Right lung (tissue), 10 donors: ENCODE measurements at places on chromosomes 1 and 21. TPM values are rescaled to one million over a fixed set of nuclear protein-coding genes. Genes with fewer than 3 reads are reported as not detected.

The PLD5 gene
- polyA plus RNA-seq = 0.40 TPM

The SLAMF7 gene
- 0.74 TPM for polyA plus RNA-seq

The CDK18 gene
- polyA plus RNA-seq = 16.2 TPM

The VASH2 gene
- 34.8 TPM for polyA plus RNA-seq

The ATP1A2 gene
- 15.2 TPM for polyA plus RNA-seq

The F5 gene
- polyA plus RNA-seq = 0.40 TPM

The ENAH gene
- 238 TPM for polyA plus RNA-seq

The ERO1B gene
- 10.7 TPM for polyA plus RNA-seq

- peak; percentile 8 for DNase-seq
Observed at GRCh38 chr1:52955129-52955970, 28.3 kb downstream of the SCP2 start.

DNA sequence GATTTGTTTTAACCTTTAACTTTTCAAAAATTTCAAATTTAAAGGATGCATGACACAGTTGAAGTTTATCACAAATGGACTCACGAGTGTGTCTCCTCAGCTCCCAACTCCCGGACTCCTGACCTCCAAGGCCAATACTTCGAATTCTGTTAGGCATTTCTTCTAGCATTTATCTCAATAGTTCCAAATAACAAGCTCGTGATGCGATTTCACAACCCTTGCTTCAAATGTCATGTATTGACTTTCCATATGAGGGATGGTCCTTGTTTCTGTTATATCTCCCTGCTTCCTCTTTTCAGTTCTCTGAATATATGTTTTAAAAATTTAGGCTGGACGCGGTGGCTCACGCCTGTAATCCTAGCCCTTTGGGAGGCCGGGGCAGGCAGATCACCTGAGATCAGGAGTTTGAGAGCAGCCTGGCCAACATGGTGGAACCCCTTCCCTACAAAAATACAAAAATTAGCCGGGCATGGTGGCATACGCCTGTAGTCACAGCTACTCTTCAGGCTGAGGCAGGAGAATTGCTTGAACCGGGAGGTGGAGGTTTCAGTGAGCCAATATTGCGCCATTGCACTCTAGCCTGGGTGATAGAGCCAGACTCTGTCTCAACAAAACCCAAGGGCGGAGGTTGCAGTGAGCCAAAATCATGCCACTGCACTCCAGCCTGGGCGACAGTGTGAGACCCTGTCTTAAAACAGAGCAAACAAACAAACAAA is 52.0 kb upstream of the TINAGL1 start:
- DNase-seq = no peak

- DNase-seq = no peak
Observed at GRCh38 chr1:31804098-31804497, 11.7 kb downstream of the SPOCD1 start.

- no peak for DNase-seq
Observed at GRCh38 chr1:21362096-21362495, 71.8 kb upstream of the ECE1 start.

DNA sequence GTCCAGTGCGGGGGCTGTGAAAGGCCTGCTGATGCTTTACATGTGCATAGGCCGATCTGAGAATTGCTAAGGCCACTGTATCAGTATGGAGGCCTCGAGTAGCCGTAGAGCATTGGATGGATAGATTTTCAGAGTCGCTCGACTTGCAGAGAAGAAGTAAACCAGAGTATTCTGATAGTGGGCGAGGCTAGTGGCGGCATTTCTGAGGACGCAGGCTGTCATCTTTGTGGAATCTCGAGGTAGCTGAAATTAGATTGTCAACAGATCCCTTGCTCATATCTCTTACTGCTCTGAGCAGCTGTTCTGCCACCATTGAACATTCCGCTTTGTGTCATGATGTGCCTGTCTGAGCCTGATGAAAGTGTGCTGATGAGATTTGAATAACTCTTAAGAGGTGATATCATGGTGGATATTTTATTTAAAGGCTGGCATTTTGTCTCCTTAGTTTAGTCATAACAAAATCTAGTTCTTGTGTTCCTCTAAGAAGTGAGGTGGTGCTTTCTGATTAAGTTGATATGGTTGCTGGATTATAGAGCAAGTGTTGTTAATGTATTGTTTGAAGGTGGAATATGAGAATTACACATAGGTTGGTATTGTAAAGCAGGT is 1.5 kb downstream of the KIF1B start:
- DNase-seq = peak; percentile 18

DNA sequence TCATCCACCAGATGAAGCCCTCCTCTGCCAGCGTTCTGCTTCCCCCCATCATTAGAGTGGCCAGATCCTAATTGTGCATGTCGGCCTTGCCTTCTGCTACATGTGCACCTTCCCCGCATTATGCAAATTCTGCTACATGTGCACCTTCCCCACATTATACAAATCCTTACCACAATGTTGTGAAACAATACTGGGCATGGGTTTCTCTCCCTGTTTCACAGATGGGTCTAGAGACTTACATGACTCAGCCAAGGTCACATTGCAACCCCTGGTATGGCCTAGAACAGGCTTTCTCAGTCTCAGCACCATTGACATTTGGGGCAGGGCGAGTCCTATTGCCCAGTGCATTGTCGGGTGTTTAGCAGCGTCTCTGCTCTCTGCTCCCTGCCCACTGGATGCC is 1.0 kb upstream of the CELA2A start:
- DNase-seq = no peak

DNA sequence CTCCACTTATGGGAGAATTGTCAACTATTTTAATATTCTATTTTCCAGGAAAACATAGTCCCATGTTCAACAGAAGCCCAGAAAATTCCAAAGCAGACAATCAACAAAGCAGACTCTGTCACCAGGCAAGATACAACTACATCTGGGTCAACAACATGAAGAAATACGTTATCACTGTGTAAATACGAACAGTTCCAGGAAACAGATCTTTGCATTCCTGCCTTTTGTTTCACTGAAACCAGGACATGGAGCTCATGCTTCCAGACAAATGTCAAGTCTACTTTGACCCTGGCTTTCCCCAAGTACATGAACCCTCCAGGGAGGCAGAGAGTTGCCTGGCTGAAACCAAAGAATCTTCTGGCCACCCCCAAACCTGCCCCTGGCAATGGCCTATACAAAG is 106.7 kb downstream of the SETD4 start:
- DNase-seq = no peak

DNA sequence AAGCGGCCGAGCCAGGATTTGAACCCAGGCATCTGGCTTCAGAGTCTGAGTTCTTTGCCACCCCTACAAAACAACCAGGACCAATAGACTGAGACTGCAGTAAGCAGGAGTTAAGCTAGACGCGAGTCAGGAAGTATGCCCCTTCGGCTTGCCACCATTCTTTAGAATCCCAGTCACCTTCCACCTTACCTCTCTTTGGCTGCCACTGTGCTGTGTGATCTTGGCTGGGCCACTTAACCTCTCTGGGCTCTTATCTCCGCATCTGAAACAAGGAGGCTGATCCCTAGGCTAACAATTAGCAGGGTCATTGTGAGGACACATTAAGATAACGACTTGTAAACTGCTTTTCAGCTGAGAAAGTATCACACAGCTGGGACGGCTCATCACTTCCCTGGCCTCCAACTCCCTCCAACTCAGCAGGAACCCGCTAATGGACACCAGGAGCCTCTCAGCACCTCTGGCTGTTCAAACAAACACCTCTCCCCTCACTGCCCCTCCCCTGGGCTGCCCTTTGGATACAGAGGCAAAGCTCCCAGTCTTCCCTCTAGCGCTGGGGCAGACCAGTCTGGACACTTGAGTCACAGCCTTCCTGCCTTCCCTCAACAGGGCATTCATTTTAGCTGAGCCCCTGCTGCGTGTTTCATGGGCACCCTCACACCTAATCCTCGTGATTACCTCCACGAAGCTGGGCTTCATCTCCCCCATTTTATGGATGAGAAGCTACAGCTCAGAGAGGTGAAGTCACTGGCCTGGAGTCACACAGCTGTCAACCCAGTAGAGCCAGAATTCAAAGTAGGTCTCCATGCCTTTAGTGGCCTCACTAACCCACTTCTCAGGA is 83.2 kb downstream of the CAMK2N1 start:
- peak; percentile 7 for DNase-seq

DNA sequence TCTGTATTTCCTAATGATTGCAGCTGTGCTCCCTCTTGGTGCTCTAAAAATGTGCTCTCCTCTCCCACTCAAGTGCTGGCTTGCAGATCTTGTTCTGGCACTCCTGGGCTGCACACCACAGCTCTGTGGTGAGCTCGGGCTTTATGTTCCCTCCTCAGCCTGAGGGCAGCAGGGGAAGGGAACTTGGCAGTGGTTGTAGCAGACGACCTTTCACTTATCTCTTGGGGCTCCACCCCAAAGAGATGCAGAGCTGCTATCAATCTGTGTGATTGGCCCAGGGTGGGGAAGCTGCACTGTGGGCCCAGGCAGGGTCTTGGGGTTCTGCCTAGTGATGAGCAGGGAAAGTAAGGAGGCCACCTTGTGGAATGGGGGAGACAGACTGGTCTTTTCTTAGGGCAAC is 143.5 kb upstream of the GORAB start:
- DNase-seq = no peak

DNA sequence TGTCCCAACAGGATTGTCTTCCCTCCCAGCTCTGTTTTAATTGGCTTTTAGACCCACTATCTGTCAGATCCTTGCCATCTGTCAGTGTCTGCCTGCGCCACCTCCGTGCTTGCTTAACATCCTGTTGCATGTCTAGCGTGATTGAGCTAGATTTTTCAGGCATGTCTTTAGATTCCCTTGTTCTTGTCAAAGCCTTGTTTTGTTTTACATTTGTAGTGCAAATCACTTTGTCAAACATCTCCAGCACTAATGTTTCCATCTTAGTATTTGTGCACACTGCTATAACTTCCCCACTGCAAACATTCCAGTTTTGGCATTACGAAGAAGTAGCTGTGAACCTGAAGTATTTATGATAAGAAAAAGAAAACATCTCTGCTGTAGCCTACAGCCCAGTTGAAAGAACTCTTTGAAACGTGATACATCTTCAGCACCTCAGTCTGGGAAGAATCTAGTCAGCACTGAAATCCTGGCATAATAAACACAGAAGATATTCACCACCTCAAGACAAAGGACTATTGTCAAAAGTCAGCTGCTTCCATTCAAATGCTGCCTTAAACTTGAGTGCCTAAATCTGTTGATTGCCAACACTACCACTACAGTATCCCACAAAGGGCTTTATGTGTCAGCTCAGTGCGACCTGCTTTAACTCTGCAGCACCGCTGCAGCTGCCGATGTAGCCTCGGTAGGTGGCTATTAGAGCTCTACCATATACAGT is 105.0 kb downstream of the FNBP1L start:
- no peak for DNase-seq

- DNase-seq = no peak
Observed at GRCh38 chr1:28132171-28133167, 44.0 kb downstream of the PTAFR start.
